Stimulated activated CD8-positive, alpha-beta memory T cell treated with anti-CD3 and anti-CD28 coated beads, Interleukin-2, amount 100 ng/mL, for 48 hours (primary cell): ENCODE measurements at places on chromosomes 4 and X.

GRCh38 chrX:32408389-32408788 is 803.0 kb downstream of the DMD start:
- DNase-seq, result no peak

GRCh38 chr4:57491388-57491787 is 381.2 kb upstream of the IGFBP7 start:
- no peak for DNase-seq

DNA sequence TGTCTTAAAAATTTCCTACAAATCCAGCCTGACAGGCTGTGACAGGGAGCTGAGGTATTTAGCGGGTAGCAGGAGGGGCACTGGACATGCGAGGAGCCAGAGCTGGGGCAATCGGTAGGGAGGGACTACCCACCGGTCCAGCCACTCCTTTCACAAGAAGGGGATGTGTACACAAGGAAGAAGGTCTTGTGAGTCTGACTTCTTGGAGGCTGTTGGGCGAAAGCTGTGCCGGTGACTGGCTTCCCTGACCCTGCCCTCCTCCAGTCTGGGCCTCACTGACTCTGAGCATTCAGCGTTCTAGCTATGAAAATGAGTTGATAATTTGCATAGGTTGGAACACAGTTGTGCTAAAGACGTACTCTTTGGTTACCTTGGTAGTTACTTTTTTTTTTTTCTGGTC is 12.7 kb upstream of the CXCL8 start:
- no peak for DNase-seq

- no peak for DNase-seq
Observed at GRCh38 chr4:169573889-169574288, 38.5 kb downstream of the NEK1 start.

DNA sequence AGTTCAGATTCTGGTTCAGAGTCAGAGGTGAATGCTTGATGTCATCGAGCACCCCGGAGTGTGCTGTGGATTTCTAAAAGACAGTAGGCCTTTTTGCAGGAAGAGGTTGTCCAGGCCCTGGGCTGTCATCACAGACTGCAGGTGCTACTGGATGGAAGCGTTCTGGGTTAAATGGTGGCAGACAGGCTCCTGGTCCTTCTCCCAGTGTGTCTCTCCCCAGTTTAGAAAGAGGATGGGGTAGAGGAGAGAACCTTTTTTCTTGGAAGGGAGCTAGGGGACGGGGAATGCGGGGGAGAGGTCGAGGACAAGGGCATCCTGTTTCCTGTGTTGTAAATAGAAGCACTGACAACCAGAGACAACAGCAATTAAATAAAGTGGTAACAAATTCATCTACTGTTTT is 102.3 kb upstream of the NUDT6 start:
- no peak for DNase-seq
